ENCODE measurements at places on chromosomes 3 and 15.

GRCh38 chr3:73437828-73438227 lies 186.9 kb downstream of the PDZRN3 start:
- H3K27me3 ChIP-seq = no peaks in the 10 kb centered on the region
- H3K4me3 ChIP-seq = no peak overlapping the region
- peaks cover 37% of the 10 kb centered on the region for H3K4me1 ChIP-seq
- no peak overlapping the region for H3K27ac ChIP-seq

- H3K36me3 ChIP-seq = no peaks in the 10 kb centered on the region
- no peak for DNase-seq
- H3K27me3 ChIP-seq = no peaks in the 10 kb centered on the region
Observed at GRCh38 chr3:9204253-9204992, 45.0 kb downstream of the SRGAP3 start.

DNA sequence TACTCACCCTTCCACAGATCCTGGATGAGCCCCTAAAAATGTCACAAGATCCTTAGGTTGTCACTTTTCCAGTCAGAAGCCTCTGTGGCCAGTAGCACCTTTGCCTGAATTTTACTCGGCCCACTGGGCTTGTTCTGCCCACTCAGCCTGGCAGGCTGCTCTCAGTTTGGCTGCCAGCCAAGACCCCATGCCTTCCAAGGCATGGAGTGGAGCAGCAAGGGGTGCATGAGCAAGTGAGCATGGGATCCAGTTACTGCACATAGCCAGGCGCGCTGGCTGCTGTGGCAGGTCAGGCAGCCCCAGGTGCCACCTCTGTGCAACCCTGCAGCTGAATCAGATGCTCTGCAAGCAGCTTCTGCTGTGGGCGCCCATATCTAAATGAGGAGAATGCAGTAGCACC lies 79.3 kb downstream of the CGGBP1 start:
- no peak overlapping the region for H3K27ac ChIP-seq
- no peak overlapping the region for H3K4me3 ChIP-seq
- H3K27me3 ChIP-seq = no peaks in the 10 kb centered on the region
- H3K4me1 ChIP-seq = no peaks in the 10 kb centered on the region
- no peaks in the 10 kb centered on the region for H3K36me3 ChIP-seq

DNA sequence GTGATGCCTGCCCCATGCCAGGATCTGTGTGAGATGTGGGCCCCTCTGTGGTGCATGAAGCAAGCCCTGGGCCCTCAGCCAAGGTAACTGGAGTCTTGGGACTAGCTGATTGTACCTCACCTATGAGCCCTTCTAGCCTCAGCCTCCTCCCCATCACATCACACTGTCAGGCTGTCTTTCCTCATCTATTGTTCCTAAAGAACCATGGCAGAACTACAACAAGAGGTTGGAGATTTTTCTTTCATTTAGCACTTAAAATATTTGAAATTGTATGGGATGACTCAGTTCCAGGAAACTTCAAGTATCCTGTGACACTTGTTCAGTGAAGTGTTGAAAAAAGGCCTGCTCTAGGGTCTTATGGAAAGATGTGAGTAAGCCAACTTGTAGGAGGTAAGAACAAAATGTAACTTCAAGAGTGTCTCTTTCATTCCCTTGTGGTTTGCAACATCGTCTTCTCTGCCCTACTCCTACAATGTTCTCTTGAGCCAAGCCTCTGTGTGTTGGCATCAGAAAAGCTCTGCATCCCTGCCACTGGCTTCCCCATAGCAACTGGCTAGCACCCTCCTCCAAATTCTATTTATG lies 58.7 kb upstream of the TIPARP start:
- peaks cover 4% of the 10 kb centered on the region for H3K4me1 ChIP-seq
- no peak overlapping the region for H3K27ac ChIP-seq
- no peak overlapping the region for H3K4me3 ChIP-seq
- no peak for DNase-seq
- H3K27me3 ChIP-seq = no peaks in the 10 kb centered on the region

DNA sequence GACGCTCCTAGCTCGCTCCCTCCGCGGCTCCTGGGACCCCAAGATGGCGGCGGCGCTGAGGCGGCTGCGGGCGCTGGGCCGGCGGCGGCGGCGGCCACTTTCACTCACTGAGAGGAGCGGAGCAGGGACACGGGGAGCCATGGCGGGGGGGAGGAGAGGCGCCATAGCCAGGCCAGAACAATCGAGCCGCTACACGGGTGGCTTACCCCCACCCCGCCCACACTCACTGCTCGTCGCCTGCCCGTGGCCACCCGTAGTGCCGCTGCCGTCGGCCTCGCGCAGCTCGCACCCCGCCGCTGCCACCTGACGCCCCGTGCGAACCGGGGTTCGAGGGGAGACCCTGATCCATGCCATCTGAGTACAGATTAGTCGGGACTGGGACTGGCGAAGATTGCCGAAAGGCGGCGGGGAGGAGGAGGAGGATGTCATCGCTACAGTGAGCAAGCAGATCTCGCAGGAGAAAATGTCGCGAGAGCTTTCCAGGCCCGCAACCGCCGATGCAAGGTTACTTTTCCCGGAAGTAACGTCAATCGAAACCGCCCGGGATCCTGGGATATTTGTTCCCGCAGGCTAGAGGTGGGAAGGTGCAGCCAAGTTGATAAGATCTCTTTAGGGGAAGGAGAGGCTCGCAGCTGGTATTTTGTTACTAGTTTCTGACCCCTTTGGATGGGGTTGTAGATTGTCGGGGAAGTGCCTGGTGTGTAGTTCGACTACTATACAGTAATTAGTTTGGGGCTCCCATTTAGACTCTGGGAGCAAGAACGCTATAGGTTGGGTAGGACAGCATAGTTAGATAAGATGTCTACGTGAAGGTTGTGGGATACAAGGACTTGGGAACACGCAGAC lies at the start of gene INO80:
Gene INO80 (minus strand): TSS at position 165 of the 846 bp plus-strand sequence. CDS start 19,970 bp downstream, outside the sequence.
- H3K36me3 ChIP-seq = no peaks in the 10 kb centered on the region
- DNase-seq = peak; percentile 93
- peaks cover 8% of the 10 kb centered on the region for H3K4me1 ChIP-seq
- H3K27ac ChIP-seq = peak within 1 kb of the TSS; percentile 92

GRCh38 chr3:177679568-177680471 lies 482.5 kb upstream of the TBL1XR1 start:
- no peak overlapping the region for H3K27ac ChIP-seq
- no peaks in the 10 kb centered on the region for H3K27me3 ChIP-seq
- H3K4me3 ChIP-seq = no peak overlapping the region
- DNase-seq = no peak
- H3K4me1 ChIP-seq = no peaks in the 10 kb centered on the region
- H3K36me3 ChIP-seq = no peaks in the 10 kb centered on the region

GRCh38 chr3:182957226-182957625 lies 23.1 kb downstream of the DCUN1D1 start:
- H3K27me3 ChIP-seq = no peaks in the 10 kb centered on the region
- H3K36me3 ChIP-seq = peaks cover 8% of the 10 kb centered on the region
- H3K27ac ChIP-seq = no peak overlapping the region
- H3K4me3 ChIP-seq = no peak overlapping the region
- H3K4me1 ChIP-seq = no peaks in the 10 kb centered on the region

- no peak for DNase-seq
- H3K36me3 ChIP-seq = no peaks in the 10 kb centered on the region
- peak overlapping the region; percentile 34 for H3K27ac ChIP-seq
- peaks cover 84% of the 10 kb centered on the region for H3K4me1 ChIP-seq
Observed at GRCh38 chr3:191334346-191334893, 4.1 kb upstream of the UTS2B start.

GRCh38 chr15:79185199-79185598 lies 94.6 kb upstream of the RASGRF1 start:
- no peaks in the 10 kb centered on the region for H3K4me1 ChIP-seq
- no peak for DNase-seq
- H3K27me3 ChIP-seq = no peaks in the 10 kb centered on the region
- H3K4me3 ChIP-seq = no peak overlapping the region
- no peak overlapping the region for H3K27ac ChIP-seq

DNA sequence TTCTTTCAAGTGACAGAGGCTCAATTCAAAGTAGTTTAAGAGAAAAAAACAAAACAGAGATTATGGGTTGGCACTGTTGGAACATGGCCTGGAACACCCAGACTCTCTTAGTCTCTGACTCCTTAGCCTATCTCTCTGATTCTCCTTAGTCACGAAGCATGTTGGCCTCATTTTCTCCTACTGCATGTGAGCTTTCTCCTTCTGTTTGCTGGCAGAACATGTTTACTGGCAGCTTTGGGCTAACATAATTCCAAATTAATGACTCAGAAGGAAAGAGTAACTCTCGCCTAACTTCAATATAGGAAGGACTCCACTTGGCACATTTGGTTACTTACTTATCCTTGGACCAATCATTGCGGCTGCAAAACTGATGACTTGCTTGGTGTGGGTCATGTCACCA lies 21.7 kb upstream of the CCDC39 start:
- H3K36me3 ChIP-seq = no peaks in the 10 kb centered on the region
- no peaks in the 10 kb centered on the region for H3K4me1 ChIP-seq
- H3K27ac ChIP-seq = no peak overlapping the region

GRCh38 chr15:97815835-97816234 lies 144.7 kb upstream of the ARRDC4 start:
- H3K4me1 ChIP-seq = no peaks in the 10 kb centered on the region
- H3K36me3 ChIP-seq = no peaks in the 10 kb centered on the region
- H3K27ac ChIP-seq = no peak overlapping the region
- no peaks in the 10 kb centered on the region for H3K27me3 ChIP-seq
- no peak for DNase-seq

DNA sequence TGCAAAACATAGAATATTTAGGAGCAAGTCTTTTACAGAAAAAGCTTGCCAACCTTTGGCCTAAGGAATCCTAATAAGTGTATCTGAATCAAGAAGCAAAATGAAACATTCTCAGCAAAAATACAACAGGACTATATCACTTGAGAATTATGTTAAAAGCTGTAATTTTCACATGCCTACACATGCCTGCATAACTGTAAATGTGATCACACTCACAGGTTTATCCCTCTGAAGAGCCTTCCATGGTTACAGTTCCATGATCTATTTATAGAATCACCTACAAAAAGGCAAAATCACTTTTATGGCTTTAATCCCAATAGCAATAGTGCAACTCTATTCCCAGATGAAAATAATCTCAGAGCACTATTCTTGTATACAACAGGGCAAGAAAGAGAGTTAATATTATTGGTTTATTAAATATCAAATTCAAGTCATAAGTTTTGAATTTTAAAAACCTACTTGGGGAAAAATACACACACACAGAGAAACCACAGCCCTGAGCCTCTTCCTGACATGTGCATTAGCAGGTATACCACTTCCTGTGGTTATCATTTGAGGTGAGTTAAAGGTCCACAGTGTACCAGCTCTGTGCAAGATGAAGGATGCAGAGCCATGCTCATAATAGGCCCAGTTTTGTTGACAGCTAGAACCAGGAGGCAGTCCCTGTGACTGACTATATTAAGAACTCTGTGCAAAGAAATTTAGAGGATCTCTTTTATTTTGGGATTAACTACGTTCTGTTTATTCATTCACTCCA lies 252.5 kb upstream of the TGFBR2 start:
- H3K4me1 ChIP-seq = peaks cover 30% of the 10 kb centered on the region
- DNase-seq = no peak
- H3K27ac ChIP-seq = peak overlapping the region; percentile 79
- no peaks in the 10 kb centered on the region for H3K27me3 ChIP-seq
- H3K4me3 ChIP-seq = no peak overlapping the region

- H3K36me3 ChIP-seq = no peaks in the 10 kb centered on the region
- DNase-seq = no peak
- H3K27ac ChIP-seq = no peak overlapping the region
- no peaks in the 10 kb centered on the region for H3K27me3 ChIP-seq
- no peak overlapping the region for H3K4me3 ChIP-seq
- no peaks in the 10 kb centered on the region for H3K4me1 ChIP-seq
Observed at GRCh38 chr3:182568261-182568660, 225.0 kb upstream of the ATP11B start.

DNA sequence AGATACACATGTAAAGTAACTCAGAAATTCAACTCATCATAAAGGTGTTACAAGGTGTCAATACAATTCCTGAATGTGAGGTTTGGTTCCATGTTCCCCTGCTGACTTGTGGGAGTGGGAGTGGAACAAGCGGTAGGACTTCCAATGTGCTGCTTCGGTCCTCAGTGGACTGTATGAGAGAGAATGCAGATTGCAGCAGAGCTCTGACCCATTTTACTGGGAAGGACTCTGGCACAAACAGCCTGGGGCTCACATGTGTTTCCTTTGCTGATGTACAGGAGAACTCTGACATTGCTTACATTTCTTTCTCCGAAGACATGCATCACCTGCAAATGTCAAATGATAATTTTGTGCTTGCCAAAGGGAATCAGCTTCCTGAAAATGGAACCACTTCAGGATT lies 111.5 kb downstream of the UNC13C start:
- H3K36me3 ChIP-seq = no peaks in the 10 kb centered on the region
- H3K27me3 ChIP-seq = no peaks in the 10 kb centered on the region
- no peak overlapping the region for H3K27ac ChIP-seq
- no peak overlapping the region for H3K4me3 ChIP-seq

GRCh38 chr15:90617171-90617570 lies 87.4 kb downstream of the CRTC3 start:
- no peak overlapping the region for H3K4me3 ChIP-seq
- H3K36me3 ChIP-seq = peaks cover 28% of the 10 kb centered on the region
- no peak for DNase-seq
- H3K4me1 ChIP-seq = no peaks in the 10 kb centered on the region
- no peaks in the 10 kb centered on the region for H3K27me3 ChIP-seq

- no peak for DNase-seq
- no peak overlapping the region for H3K4me3 ChIP-seq
- H3K27me3 ChIP-seq = no peaks in the 10 kb centered on the region
- peaks cover 61% of the 10 kb centered on the region for H3K4me1 ChIP-seq
Observed at GRCh38 chr15:57427367-57427821, 51.1 kb downstream of the CGNL1 start.

GRCh38 chr3:35677797-35678196 lies 38.5 kb downstream of the ARPP21 start:
- no peaks in the 10 kb centered on the region for H3K27me3 ChIP-seq
- no peak overlapping the region for H3K27ac ChIP-seq
- no peaks in the 10 kb centered on the region for H3K4me1 ChIP-seq
- no peak for DNase-seq
- no peaks in the 10 kb centered on the region for H3K36me3 ChIP-seq
- no peak overlapping the region for H3K4me3 ChIP-seq

GRCh38 chr3:32557640-32558352 lies 12.9 kb downstream of the DYNC1LI1 start:
- H3K27me3 ChIP-seq = no peaks in the 10 kb centered on the region
- no peak for DNase-seq
- H3K4me3 ChIP-seq = no peak overlapping the region
- H3K4me1 ChIP-seq = peaks cover 19% of the 10 kb centered on the region
- no peaks in the 10 kb centered on the region for H3K36me3 ChIP-seq

Data from thoracic aorta (tissue), 2 donors.